ENCODE measurements at places on chromosomes 11 and 22.

GRCh38 chr11:31714840-31715239 lies 96.3 kb downstream of the PAX6 start:
- no peak for ATAC-seq

DNA sequence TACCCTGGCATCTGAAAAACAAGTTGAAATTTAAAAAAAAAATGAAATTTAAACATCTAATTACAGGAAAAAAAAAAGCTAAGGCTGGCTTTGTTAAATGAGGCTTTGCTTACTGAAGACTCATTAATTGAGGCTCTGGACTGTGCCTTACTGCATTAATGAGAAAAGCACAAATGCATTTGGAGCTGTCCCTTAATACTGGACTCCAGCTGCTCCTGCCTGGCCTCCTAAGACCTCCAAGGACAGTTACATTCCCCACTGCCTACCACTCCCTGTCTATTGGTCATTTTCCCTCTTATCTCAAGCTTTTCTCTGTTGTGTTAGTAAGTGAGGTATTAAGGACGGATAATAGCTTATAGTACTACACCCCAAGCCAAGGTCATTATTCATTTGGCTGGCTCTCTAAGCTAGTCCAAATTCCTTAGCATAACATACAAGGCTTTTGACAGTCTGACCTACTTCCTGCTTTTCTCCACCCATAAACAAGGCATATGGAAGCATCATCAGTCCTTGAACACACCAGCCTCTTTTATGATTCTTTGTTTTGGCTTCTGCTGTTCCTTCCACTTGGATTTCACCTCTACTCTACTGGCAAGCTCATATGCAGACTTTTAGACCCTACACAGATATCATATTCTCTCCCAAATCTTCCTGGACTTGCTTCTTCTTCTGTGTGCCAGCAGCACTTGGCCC lies 62.5 kb downstream of the USP35 start:
- no peak for ATAC-seq

DNA sequence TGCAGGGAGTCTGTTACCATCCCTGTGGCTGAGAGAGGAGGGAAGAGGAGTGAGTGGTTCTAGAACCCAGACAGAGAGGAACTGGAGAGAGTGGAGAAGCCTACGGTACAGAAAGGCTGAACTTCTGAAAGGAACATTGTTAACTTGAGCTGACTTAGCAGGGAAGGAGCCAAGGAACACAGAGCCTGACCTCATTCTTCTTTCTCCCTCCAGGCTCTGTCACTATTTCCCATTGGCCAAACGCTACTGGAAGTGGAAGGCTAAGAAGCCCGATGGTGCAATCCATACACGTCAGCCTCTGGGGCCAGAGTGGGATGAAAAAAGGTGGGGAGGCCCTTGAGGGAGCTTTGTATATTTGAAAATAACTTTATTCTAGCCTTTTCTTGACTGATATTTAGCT lies 16.5 kb upstream of the WT1 start:
- no peak for ATAC-seq

DNA sequence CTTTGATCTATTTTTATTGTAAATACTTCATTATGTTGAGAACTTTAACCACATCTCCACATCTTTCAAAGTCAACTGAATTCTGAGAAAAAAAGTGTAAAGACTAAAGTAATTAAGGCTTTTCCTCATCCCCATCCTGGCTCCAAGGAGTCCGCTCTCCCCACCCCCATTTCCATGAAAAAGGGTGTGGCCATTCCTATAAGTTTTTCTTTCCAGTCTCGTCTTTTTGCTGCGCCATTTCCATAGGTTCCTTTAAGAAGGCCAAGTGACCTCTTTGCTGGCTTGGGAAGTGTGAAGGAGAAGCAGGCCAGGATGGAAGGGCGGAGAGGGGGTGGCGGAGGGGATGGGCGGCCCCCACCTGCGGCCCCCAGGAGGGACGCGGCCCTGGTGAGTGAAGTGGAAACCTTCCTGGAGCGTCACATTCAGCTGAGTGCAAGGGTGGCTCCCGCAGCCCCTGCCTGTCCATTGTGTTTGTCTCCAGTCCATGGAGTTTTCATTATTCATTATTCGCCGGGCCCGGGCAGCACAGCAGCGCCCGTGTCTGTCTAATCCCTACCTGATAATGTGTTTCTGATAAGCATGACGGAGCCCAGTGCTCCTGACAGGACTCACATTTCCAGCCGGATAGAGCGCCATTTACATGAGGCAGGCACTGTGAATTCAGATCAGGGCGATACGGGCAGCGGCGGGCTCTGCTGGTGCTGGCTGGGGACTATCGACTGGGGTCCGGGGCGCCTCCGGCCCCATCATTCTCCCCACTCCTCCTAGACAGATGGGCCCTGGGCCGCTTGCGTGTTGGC lies 739.8 kb downstream of the OPCML start:
- no peak for ATAC-seq

- ATAC-seq: peak; percentile 55
Measured at GRCh38 chr11:111521135-111521534, 6.6 kb downstream of the HOATZ start.

DNA sequence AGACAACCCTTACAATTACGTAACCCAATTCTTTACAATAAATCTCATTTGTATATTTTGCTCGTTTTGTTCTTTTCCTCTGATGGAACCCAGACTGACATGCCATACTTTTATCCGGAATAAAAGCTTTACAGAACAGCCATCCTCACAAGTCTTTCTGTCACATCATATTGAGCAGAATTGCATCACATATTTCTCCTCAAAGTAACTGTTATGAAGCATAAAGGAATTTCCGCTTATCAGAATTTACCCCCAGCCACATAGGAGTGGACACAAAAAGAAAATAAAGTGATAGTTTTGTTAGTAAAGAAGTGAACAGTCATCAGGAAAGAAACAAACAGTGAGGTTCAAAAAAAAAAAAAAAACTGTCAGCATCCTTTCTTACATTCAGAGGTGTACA lies 539.5 kb upstream of the LUZP2 start:
- ATAC-seq: no peak

- no peak for ATAC-seq
Measured at GRCh38 chr22:30982512-30982911, 13.4 kb downstream of the TUG1 start.

GRCh38 chr11:35954205-35954604 lies 10.3 kb downstream of the LDLRAD3 start:
- ATAC-seq: no peak
